Natural killer cell treated with Interleukin-12 subunit alpha and Interleukin-12 subunit beta and Interleukin-15 and Interleukin-18, amount 100 ng/mL, for 72 hours (primary cell): ENCODE measurements at places on chromosomes 2 and 18.

DNA sequence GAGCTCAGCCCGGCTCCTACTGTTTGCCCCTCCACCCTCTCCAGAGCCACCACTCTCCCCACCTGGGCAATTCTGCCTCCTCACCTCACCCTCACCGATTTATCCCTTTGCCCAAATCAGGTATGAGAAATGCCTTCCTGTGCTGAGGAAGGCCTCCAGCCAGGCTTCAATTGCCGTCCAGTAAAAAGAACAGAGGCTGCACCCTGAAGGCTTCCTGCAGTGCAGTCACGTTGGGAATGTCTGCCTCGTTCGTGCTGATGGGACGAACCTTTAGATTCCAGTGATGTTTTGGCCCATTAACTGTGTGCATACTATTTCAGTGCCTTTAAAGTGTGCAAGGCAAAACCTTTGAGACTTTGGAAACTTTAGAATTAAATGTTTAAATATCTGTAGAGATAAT is 34.2 kb downstream of the ATP6V1C2 start:
- no peak for DNase-seq

GRCh38 chr2:235616885-235617284 is 123.0 kb downstream of the AGAP1 start:
- no peak for DNase-seq

DNA sequence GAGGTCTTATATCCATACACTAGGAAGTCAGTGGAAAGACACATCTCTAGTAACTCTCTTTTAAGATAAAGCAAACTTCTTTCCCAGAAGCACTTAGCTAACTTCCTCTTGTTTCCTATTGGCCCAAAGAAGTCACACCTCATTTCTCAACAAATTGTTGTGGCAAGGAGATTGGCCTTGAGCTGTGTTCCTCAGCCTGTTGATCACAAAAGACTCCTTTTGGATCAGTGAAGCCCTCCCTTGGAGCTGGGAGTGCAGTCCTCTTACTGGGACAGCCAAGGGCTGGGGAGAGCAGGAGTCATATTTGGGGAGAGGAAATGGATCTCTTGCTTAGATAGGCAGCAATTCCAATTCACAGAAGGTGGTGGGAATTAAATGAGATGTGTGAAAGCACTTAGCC is 51.2 kb upstream of the DAPL1 start:
- no peak for DNase-seq

GRCh38 chr2:203909261-203909967 is 27.1 kb upstream of the ICOS start:
- no peak for DNase-seq

DNA sequence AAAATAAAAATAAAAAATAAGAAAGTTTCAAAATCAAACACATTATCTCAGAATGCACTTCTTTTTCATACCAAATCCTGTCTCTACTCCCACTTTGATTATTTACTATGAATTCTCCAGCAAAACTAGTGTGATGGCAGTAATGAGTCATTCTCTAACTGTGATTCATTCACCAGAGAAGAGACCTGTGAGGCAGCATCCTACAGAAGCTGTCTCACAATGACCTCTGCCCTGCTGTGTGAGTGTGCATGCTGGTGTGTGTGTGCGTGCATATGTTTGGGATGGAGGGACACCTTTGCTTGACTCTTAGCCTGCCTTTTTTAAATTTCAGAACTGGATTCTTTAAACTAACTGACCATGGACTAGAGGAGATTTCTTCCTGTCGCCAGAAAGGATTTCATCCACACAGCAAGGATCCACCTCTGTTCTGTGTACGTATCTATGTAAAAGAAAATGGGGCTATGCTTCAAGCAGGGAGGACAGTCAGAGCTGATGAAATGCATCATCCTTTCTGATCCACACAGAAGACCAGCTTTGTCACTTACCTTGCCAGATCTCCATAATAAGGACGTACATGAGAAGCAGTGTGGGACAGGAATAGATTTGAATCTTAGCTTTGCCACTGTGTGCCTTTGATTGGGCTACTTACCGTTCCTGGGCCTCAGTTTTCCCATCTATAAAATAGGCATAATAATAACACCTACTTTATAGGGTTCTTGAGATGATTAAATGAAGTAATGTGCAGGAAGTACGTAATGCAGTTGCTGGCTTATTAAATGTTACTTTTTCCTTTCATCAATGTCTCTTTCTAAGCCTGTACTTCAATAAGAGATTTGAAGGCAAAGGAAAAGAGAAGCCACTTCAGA is 31.2 kb downstream of the STAMBP start:
- peak; percentile 67 for DNase-seq

GRCh38 chr2:193907561-193907960 is 1712.8 kb upstream of the TMEFF2 start:
- DNase-seq = no peak

DNA sequence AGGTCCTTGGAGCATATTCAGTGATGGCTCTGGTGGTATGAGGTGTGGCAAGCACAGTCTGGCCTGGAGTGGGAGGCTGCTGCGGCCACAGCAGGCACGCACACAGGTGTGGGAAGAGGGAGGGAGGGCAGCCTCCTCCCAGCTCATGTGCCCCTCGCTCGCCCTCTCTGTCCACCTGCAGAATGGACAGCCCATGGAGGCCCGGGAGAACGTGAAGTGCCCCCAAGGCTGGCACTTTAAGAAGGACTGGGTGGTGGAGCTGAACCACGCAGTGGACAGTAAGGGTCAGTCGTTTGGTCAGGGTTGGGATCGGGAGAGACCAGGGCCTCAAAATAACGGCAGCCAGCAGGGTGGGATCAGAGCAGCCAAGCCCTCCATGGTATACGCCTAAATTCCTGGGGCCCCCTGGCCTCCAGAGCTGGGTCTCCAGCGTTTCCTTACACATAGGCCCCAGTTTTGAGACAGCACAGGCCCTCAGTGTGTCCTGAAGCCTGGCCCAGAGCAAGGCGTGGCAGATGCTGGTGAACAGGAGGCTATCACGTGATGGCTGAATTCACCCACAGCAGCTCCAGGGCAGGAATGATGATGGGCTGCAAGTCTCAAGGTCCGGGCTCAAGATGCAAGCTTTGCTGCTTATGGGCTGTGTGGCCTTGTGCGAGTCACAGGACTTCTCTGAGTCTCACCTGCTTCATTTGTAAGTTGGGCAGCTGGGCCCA is 47.9 kb downstream of the FER1L5 start:
- DNase-seq = no peak

DNA sequence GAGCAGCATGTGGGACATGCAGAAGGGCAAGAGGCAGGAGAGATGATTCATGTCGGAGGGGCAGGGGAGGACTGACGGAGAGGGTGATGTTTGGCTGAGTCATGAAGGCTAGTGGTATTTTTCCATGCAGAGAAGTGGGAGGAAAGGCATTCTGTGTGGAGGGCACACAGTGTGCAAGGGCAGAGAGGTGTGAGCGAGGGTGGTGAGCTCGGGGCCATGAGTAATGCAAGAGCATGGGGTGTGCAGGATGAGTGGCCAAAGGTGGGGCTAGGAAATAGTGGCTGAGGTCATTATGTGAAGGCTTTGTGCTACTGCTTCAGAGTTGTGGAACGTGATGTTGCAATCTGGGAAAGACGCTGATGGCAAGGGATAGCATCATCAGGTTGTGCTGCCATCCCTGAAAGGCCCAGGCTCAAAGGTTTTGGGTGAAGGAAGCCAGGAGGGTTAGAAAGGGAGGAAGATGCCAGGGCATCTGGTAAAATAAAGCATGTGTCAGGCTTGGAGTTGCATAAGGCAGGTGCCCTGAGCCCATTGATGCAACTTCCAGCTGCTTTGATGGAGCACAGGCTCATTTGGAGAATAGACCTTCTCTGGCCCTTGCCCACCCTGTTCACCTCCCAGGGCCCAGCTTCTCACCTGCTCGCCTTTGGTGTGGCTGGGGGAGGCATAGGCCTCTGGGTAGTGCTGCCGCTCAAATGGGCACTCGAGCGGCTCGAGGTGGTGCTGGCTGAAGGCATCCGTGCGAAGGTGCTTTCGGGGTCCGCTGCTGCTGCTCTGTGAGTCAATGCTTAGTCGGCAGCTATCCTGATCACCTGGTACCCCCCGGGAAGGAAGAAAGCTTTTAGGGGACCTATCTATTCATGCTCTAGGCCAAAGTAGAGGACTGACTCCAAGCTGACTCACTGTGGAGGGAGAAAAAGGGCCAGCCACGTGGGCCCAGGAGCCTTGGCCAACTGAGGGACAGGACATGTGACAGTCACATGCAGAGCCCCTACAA is 37.5 kb downstream of the PAX8 start:
- no peak for DNase-seq

- no peak for DNase-seq
These were observed 68.7 kb upstream of the ACSL3 start for GRCh38 chr2:222792001-222792611.

DNA sequence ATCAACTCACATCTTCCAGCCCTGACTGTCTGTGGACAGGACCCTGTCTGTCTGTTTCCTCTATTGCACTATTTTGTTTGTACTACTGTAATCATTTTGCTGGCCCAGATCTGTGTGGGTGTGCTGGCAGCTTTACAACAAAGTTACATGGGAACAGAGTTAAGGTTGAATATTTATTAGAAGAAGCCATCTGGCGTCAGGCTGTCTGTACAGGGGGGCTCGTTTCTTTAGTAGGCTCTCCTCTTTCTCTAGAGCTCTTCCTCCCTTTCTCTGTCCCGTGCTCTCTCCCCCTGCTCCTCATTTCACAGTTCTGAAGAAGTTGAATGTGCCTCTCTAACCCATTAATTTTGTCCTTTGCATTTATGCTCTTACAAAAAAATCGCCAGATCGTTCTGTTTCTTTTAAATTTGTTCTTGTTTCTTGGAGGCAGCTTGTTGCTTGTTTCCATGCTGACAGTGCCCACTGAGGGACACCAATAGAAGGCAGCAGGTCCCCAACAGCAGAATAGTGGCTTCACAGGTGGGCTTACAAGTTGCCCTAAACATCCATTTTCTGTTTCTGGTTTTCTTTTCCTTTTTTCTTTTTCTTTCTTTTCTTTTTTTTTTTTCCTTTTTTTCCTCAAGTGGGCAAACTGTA is 315.2 kb upstream of the ZEB2 start:
- no peak for DNase-seq

- no peak for DNase-seq
These were observed 22.9 kb upstream of the ASB1 start for GRCh38 chr2:238403632-238404405.

DNA sequence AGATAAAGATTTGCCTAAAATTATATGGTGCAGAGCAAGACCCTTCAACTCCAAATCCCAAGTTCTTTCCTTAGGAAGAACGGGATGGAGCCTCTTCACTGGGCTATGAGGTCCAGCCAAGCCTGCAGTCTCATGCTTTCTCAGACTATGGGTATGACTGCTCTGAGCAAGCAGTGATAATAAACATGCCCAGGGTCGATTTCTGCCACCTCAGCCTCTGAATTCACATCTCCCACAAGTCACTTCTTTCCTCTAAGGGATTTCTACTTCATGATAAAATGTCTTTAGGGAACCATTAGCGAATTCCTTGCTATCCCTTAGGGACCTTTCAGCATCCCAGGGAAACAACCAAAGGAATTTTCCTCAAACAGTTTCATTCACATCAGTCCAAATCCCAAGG is 94.8 kb downstream of the GFPT1 start:
- no peak for DNase-seq

DNA sequence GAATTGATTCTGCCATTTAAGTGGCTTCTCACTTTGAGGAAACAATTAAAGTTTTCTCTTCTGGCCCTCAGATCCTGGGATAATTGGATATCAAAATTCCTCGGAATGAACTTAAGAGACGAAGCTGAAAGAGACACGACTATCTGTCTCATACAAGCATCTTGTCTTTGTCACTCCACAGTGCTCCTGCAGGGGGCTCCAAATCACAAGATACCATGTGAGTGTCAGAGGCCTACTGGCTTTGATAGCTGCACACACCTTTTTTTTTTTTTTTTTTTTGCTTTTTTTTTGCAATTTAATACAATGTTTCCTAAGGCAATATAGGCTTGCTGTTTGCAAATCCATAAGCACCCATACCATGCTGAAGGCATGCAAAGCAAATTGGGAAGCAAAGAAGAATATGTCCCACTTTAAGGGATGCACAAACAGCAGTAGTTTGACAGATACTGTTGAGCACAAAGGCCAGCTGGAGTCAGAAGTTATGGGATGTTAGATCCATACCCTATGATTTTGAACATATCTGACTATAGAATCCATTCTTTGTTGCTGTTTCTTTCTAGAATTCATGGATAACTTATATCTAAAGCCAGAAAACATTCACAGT is 109.0 kb upstream of the CBLN2 start:
- no peak for DNase-seq

GRCh38 chr2:225290757-225291400 is 108.6 kb upstream of the NYAP2 start:
- DNase-seq = no peak

GRCh38 chr2:2182551-2183071 is 148.5 kb downstream of the MYT1L start:
- DNase-seq = no peak

DNA sequence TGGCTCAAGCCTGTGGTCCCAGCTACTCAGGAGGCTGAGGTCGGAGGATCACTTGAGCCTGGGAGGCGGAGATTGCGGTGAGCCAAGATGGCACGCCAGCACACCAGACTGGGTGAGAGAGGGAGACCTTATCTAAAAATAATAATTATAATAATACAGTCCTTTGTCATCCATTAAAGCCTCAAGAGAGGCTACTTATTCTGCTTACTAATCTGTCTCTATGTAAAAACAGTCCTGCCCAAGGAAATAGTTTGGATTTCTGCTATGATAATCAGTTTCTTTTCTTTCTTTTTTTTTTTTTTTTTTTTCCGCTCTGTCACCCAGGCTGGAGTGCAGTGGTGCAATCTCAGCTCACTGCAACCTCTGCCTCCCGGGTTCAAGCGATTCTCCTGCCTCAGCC is 228.3 kb downstream of the C1D start:
- DNase-seq = no peak
